ENCODE measurements at places on chromosomes 2 and 18. TPM values are rescaled to one million over a fixed set of nuclear protein-coding genes. Genes with fewer than 3 reads are reported as not detected.

- no peak for DNase-seq
- no peaks in the 10 kb centered on the region for H3K27me3 ChIP-seq
- H3K36me3 ChIP-seq, result no peaks in the 10 kb centered on the region
- no peak overlapping the region for H3K27ac ChIP-seq
These were observed 468.4 kb downstream of the SUCLG1 start for GRCh38 chr2:83990636-83991035.

GRCh38 chr2:178044836-178045235 is 27.7 kb downstream of the PDE11A start:
- no peaks in the 10 kb centered on the region for H3K36me3 ChIP-seq
- DNase-seq, result no peak
- no peaks in the 10 kb centered on the region for H3K4me1 ChIP-seq
- H3K4me3 ChIP-seq, result no peak overlapping the region
- no peaks in the 10 kb centered on the region for H3K27me3 ChIP-seq
- no peak overlapping the region for H3K27ac ChIP-seq

GRCh38 chr2:232537079-232537478 is 2.4 kb upstream of the CHRNG start:
- H3K27me3 ChIP-seq, result no peaks in the 10 kb centered on the region
- no peaks in the 10 kb centered on the region for H3K36me3 ChIP-seq
- peak; percentile 55 for DNase-seq
- H3K4me3 ChIP-seq, result no peak overlapping the region
- H3K27ac ChIP-seq, result no peak overlapping the region

PLGLB2 gene
- total RNA-seq, result 0.62 TPM

DNA sequence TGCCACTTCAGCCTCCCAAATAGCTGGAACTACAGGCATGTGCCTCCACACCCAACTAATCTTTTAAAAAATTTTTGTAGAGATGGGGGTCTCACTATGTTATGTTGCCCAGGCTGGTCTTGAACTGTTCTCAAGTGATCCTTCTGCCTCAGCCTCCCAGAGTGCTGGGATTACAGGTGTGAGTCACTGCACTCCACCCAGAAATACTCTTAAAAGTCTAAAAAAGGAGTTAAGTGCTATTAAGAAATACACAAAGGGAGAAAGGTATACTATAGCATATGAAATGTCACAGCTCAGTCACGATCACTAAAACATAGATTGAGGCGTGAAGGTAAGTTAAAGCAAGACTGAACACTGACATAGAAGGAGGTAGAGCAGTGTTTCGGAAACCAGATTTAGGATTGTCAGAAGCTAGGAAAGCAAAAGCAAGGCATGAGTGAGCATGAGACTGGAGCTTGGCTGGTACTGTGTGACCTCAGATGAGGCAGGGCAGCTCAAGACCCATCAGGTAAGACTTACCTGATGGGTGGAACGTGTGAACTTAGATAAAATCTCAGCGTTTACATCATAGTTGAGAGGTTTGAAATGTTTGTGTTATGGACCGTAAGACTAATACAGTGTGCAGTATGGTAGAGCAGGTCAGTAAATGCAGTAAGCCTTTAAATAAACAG is 9.2 kb downstream of the CCNYL1 start:
- H3K4me1 ChIP-seq, result no peaks in the 10 kb centered on the region
- DNase-seq, result no peak
- no peak overlapping the region for H3K27ac ChIP-seq
- no peak overlapping the region for H3K4me3 ChIP-seq
- H3K36me3 ChIP-seq, result no peaks in the 10 kb centered on the region

GRCh38 chr2:73092146-73092783 is 20.5 kb downstream of the RAB11FIP5 start:
- no peaks in the 10 kb centered on the region for H3K36me3 ChIP-seq
- H3K27ac ChIP-seq, result no peak overlapping the region
- DNase-seq, result no peak

GRCh38 chr2:164840930-164841718 is 499 bp downstream of the COBLL1 start:
- DNase-seq, result peak; percentile 84
- peak overlapping the region; percentile 92 for H3K27ac ChIP-seq
- H3K36me3 ChIP-seq, result no peaks in the 10 kb centered on the region
- H3K27me3 ChIP-seq, result no peaks in the 10 kb centered on the region
- peak overlapping the region; percentile 94 for H3K4me3 ChIP-seq

MC5R gene
- total RNA-seq, result not detected

NDC80 gene
- 2.4 TPM for total RNA-seq

GRCh38 chr2:23385748-23386338 is 864 bp downstream of the KLHL29 start:
- H3K4me1 ChIP-seq, result no peaks in the 10 kb centered on the region
- no peaks in the 10 kb centered on the region for H3K27me3 ChIP-seq
- peak; percentile 55 for DNase-seq
- H3K4me3 ChIP-seq, result peak overlapping the region; percentile 45

DNA sequence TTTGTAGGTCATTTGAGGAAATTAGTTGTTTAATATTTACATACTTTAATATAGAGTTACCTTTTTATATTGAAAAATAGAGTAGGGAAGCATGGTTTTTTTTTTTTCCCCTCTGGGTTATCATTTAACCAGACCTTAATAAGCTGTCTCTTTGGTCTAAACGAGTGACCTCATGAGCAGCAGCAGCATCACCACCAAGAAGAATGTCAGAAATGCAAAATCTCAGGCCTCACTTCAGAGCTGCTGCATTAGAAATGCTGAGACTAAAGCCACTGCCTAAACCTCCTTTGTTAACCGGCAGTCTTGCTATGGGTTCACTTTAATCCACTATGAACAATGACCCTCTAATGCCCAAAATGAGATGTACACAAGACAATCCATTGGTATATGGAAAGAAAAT is 733.7 kb upstream of the FAM98A start:
- H3K36me3 ChIP-seq, result no peaks in the 10 kb centered on the region
- no peaks in the 10 kb centered on the region for H3K27me3 ChIP-seq
- no peaks in the 10 kb centered on the region for H3K4me1 ChIP-seq
- H3K27ac ChIP-seq, result no peak overlapping the region
- no peak for DNase-seq

DNA sequence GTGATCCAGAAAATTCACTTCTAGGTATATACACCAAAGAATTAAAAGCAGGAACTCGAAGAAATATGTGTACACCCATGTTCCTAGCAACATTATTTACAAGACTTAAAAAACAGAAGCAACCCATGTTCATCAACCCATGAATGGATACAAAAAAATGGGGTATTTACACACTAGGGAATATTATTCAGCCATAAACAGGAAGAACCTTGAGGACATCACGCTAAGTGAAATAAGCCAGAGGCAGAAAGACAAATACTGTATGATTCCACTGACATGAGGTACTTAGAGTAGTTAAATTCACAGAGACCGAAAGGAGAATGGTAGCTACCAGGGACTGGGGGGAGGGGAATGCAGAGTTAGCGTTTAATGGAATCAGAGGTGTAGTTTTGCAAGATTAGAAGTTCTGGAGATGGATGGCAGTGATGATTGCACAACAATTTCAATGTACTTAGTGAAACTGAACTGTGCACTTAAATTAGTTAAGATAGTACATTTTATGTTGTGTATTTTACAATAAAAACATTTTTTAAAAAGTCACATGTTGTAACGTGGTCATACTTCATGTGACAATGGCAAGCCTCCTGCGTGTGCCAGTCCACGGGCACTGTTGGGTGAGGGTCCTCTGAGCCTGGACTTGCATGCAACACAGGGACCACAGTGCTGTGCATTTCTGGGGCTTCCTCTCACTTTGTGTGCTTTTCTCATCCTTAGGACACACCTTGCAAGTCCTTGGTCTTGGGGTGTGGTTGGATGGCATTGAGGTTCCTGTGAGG is 206.1 kb upstream of the HDAC4 start:
- H3K4me1 ChIP-seq, result no peaks in the 10 kb centered on the region
- H3K27me3 ChIP-seq, result no peaks in the 10 kb centered on the region
- no peak overlapping the region for H3K4me3 ChIP-seq
- no peak overlapping the region for H3K27ac ChIP-seq

- H3K27me3 ChIP-seq, result no peaks in the 10 kb centered on the region
- no peaks in the 10 kb centered on the region for H3K4me1 ChIP-seq
- no peak overlapping the region for H3K4me3 ChIP-seq
- H3K36me3 ChIP-seq, result no peaks in the 10 kb centered on the region
- H3K27ac ChIP-seq, result no peak overlapping the region
- DNase-seq, result no peak
These were observed 617.4 kb upstream of the SALL3 start for GRCh38 chr18:78362198-78362597.

DNA sequence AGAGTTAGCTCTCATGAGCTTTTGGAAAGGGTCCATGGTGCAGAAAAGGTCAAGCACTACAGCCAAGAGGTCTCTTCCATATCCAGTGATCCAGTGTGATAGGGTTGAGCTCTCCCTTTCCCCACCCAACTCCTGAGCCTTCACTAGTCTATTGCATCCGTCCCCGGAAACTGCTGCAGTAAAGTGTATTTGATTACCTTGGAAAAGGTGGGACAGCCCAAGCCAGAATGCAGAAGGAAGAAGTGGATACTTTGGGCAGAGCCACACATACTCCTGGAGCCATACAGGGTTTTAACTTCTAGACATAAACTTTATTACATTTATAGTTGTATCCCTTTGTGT is 3.6 kb downstream of the PNKD start:
- no peak overlapping the region for H3K4me3 ChIP-seq
- no peaks in the 10 kb centered on the region for H3K4me1 ChIP-seq

DNA sequence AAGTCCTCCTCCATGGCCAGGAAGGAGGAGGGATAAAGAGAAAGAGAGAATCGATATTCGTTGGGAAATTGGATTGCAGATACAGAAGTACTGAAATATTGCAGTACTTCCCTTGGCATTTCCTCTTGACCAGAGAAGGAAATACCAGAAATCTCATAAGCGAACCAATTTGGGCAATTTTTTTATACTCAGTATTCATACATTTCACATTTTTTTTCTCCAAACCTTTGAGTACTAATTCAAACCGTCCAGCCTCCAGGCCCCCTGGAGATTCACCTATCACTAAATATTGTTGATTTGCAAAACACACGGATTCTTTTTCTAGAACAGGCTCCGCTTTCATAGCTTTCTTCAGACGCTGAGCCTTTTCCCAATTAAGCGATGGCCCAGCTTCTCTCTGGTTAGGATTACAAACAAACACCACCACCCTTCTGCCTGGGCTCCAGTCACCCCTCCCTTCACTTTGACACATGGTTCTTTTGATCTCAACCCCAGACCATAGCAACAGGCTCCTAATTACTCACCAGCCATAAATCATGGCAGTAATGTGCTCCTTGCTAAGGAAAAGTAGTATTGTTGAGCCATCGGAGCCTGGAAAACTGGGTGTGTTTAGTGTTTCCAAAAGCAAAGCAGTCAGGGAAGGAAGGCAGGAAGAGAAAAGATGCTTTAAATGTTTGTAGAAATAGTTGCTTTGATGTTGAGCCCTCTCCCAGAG is 138.4 kb upstream of the CCDC68 start:
- H3K27me3 ChIP-seq, result no peaks in the 10 kb centered on the region
- H3K36me3 ChIP-seq, result no peaks in the 10 kb centered on the region
- no peak overlapping the region for H3K27ac ChIP-seq
- DNase-seq, result no peak
- H3K4me1 ChIP-seq, result peaks cover 2% of the 10 kb centered on the region

GRCh38 chr2:229851870-229852269 is 69.9 kb downstream of the TRIP12 start:
- no peaks in the 10 kb centered on the region for H3K27me3 ChIP-seq
- no peak overlapping the region for H3K4me3 ChIP-seq

DNA sequence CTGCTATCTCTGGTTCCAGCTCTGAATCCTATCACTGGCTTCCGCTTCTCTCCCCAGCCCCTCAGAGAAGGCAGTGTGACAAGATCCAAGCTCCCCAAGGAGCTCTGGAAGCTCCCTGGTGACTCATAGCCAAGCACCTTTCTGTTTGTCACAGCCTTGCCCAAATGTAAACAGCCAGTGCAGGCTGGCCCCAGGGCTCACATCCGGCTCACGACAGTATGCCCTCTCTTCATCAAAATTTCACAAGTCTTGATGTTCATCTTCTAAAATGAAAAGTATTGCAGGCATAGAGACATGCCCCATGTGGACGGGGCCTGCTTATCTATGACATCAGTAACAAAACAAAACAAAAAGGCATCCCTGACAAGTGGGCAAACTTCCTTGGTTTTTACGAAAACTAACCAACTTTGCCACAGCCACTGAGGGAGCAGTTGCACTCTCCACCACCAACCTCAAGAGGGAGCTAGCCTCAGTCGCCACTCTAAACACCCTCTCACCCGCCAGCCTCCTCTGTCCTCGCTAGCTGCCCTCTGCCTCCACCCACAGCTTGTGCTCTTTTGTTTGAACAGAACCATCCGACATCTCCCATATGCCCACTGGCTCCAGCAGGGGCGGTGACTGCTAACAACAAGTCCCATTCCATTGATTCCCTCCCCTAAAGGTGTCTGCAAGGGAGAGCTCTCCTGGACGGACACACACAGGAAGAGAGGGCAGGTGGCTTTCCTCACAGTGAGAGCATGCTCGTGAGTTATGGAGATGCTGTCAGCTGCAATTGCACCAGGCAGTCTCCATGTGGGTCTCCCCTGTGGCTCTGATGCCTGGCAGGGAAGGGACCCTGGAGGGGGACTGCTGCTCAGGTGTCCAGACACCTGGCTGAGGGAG is 71.0 kb upstream of the DAPL1 start:
- no peak overlapping the region for H3K4me3 ChIP-seq
- no peaks in the 10 kb centered on the region for H3K36me3 ChIP-seq
- H3K27me3 ChIP-seq, result no peaks in the 10 kb centered on the region
- no peak for DNase-seq
- H3K27ac ChIP-seq, result no peak overlapping the region

ZNF521 gene
- total RNA-seq, result 26.4 TPM

CAB39 gene
- 81.1 TPM for total RNA-seq

GPAT2 gene
- total RNA-seq, result 4.8 TPM

LDLRAD4 gene
- total RNA-seq, result 61.9 TPM

DNA sequence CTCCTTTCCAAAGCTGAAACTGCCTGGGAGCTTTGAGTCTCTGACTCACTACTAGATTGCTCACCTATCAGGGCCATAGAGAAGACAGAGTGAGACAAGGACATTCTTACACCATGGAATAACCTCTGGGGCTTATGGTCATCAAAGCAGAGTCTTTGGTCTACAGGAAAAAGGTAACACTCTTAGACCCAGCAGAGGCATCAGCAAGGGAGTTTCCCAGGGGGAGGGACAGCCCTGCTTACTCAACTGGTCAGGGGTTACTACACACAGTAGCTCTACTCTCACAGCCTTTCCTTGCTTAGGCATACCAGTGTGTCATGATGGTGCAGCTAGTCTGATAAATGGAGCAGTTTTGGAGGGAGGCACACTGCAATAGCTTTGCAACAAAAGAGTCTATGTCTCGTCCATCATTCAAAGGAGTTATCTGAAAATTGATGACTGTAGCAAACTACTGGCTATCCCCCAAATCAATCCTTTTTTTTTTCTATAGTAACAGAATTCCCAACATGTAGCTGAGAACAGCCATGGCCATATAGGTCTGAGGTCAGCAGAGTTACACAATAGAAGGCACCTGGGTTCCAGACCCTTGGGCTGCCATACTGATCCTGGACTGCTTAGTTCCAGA is 22.4 kb upstream of the CD28 start:
- H3K4me3 ChIP-seq, result no peak overlapping the region
- peak; percentile 58 for DNase-seq
- peak overlapping the region; percentile 100 for H3K27ac ChIP-seq
- no peaks in the 10 kb centered on the region for H3K27me3 ChIP-seq
- H3K36me3 ChIP-seq, result no peaks in the 10 kb centered on the region

SCN2A gene
- total RNA-seq, result 0.63 TPM

- H3K27me3 ChIP-seq, result no peaks in the 10 kb centered on the region
- no peaks in the 10 kb centered on the region for H3K4me1 ChIP-seq
- no peak overlapping the region for H3K4me3 ChIP-seq
- no peak overlapping the region for H3K27ac ChIP-seq
- no peaks in the 10 kb centered on the region for H3K36me3 ChIP-seq
These were observed 505.9 kb downstream of the EIPR1 start for GRCh38 chr2:2871480-2872308.

POMC gene
- total RNA-seq, result 1.4 TPM

FASTKD2 gene
- 20.6 TPM for total RNA-seq

Data from aorta (tissue), 5 donors.